ENCODE measurements at places on chromosomes 1 and 21.

- DNase-seq: no peak
These were observed 9.7 kb upstream of the MYBPHL start for GRCh38 chr1:109316506-109316905.

- no peak for DNase-seq
These were observed 31.1 kb downstream of the CD55 start for GRCh38 chr1:207352554-207352953.

GRCh38 chr1:157490467-157491165, 61.7 kb downstream of the FCRL5 start:
- DNase-seq: peak; percentile 64

- no peak for DNase-seq
These were observed 512.6 kb downstream of the MRPL39 start for GRCh38 chr21:25094695-25095094.

DNA sequence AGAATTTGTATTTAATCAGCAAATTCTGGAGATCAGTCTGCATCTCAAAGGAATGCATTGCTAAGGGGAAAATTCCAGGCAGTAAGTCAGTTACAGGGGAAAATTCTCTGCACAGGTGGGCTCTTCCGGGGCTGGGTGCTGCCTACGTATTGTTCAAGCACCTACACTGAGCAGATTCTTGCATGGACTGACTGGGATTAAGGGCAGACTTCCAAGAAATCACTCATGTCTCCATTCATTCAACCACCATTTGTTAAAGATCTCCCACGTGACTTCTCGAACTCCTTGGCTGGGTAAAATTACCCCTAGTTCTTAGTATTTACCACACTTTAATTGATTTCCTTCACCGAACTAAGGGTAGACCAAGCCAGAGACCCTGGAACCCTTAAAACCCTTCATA, 28.2 kb upstream of the KCNE1 start:
- DNase-seq: no peak

GRCh38 chr1:77639557-77640069, 42.8 kb downstream of the ZZZ3 start:
- DNase-seq: no peak

DNA sequence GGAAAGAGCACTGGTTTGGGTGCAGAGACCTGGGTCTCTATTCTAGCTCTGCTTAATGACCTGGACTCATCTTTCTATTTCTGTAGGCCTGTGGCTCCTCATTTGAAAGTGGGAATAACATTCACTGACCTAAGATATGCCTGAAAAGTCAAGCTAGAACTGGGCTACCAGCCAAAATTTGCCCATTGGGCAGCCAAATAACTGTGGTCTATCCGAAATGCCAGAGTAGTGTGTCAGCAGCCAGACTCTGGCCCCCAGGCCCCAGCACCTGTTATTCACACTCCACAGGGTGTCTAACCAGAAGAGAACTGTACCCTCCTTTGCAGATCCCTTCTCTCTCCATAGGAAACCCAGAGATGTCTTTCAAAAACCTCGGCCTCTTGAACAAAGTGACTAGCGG, 12.6 kb downstream of the DAB1 start:
- peak; percentile 99 for DNase-seq

DNA sequence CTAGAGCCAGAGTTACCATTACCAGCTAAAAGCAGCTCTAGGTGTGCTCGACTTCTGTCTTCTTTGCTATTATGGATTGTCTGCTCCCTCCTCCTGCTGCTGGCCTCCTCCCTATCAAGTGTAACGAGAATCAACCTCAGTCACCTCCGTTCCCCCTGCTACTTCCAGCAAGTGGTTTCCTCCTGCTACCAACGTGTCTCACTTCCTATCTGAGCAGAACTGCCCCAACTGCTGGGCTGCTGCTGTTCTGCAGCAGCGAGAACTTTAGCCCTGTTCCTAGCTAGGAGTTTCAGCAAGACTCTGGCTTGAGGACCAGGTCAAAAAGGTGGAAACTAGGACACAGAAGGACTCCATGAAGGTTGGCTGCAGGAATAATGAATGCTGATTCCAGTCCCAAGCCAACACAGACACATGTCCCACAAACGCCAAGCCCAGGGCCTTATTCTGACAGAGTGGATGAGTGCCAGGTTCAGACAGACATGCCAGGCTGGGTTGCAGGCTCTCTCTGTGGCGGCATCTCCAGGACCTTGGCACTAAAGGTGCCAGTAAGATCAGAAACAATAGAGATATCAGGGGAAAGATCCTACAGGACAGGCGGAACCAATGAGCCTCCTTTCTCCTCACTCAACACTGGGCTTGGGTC, 46.9 kb downstream of the CD34 start:
- DNase-seq: no peak

- no peak for DNase-seq
These were observed 415.7 kb downstream of the PTPRU start for GRCh38 chr1:29651684-29652665.

GRCh38 chr21:43834146-43834905, 30.7 kb upstream of the AGPAT3 start:
- DNase-seq: no peak

DNA sequence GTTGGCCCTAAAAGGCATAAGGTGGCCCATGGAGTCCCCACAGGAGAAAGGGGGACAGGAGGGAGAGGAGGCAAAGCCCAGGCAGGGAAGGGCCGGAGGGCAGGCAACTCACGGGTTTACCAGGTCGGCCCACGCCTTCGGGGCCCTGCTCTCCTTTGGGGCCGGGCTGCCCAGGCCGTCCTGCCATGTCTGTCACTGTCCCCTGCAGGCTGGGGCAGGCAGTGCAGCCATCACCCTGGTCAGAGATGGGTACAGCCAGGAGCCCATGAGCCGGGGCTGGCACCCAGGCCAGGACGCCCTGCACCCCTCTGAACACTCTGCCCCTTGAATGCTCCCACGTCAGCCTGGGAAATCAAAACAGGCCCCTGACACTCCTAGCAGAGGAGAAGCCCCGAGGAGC, 19.8 kb downstream of the COL16A1 start:
- no peak for DNase-seq

DNA sequence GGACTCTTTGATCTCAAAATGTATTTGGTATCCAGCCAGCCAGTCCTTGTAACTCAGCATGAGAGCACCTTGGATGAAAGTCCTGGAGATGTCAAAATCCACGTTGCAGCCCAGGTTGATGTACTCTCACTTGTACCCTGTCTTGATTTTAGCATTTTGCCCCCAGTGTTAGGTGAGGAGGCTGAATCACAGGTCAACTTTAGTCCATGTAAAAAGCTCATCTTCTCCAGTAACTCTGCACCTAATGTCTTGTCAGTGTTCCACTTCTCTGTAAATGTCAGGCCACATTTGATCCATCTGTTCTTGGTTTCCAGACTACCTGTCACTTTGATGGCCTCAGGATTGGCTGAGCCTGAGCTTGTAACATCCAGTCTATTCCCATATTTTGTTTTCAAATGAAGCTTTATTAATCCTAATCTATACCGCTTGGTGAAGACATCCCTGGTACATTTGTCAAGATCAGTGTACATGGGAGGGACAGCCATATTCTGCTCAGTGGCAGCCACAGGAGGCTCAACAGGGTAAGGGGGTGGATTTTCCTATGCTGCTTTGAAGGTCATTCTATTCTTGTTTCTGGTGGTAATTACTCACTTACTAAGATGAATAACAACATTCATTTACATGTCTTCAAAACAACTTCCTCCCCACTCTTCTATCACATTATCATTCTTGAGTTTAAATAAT, 24.1 kb upstream of the FCRL3 start:
- DNase-seq: no peak

GRCh38 chr1:221644663-221645258, 97.1 kb downstream of the DUSP10 start:
- DNase-seq: no peak

Measured in SJCRH30 (cell line).